ENCODE measurements at places on chromosomes 16 and 17.

GRCh38 chr17:74808714-74809430 lies 32.7 kb upstream of the NAT9 start:
- DNase-seq = no peak

DNA sequence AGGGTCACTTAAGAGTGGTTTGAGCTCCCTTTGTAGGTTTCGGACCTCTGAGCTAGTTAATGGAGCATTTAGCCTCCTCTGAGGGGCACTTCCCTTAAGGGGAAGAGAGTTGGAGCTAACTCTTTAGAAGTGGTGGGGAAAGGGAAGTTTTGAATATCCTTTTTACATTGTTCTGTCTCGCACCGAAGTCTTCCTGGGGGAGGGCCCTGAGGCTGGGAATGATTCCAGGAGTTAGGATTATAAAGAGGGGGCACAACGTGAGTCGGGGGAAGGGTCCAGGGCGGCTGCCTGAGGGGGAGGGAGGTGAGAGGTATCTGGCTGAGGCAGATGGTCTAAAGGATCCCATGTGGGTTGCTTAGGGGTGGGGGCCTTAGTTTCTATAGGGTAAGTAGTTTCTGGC lies 32.3 kb downstream of the SEC14L1 start:
- no peak for DNase-seq

- no peak for DNase-seq
Measured at GRCh38 chr16:27597361-27597760, 47.4 kb downstream of the KATNIP start.

DNA sequence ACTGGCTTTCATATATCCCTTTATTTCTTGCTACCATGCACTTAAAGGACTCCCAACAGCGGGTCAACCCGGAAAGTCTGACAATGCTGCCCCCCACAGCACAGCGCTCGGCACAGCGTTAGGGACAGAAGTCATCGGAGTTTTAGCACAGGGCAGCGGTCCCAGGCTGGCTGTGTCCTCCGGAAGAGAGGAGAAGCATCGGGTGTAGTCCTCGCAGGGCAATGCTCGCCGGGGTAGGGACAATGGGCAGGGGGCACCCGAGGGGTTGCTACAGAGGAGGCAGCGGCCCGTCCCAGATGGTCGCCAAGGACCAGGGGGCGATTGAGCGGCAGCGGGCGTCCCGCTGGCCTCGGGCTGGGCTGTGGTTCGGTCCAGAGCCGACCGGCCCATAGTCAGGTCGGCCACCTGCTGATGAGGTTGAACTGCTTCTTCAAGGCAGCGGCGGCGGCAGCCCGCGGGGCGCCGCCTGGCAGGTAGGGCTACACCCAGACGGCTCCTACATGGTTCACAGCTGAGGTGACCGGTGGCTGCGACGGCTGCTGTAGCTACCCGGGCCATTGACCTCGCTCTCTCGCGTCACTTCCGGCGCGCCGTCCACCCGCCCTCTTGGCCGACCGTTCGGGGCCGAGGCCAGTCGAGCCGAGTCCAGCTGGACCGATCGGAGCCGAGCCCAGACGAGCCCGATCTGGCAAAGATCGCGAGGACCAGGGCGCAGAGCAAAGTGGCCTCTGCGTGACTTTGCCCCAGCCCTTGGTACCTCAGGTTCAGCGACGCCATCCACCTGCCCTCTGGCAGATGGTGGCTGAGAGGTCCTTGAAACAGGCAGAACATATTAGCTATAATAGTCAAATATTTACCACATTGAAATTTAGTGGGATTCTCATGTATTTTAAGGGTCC lies 4.7 kb upstream of the LCMT1 start:
- DNase-seq = peak; percentile 76

DNA sequence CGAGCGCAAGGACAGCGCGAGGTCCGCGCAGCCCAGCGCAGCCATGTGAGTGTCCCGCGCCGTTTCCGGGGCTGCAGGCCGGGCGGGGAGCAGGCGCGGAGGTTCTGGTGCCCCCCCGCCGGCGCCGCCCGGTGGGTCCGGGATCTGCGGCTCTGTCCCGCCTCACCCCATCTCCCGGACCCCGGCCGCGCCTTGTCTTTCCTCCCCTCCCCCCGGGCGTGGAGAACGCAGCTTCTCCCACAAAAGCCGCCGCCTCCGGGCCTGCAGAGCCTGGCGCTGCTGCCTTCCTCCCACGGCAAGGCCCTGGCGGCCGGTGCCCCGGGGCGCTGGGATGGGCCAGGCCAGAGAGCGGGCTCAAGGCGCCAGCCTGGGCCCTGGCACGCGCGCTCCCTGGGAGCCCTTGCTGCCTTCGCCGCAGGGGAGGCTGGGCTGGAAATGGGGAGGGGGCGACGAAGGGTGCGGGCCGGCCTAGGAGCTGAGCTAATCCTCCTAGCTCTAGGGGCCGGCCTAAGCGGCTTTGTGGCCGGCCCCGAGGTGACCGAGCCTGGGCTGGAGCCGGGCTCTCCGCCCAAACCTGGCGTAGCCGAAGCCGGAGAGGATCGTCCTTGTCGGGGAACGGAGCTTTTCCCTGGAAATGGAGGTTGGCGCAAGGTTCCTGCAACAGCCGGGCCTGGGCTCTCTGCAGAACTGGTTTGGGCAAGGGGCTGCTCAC lies 397 bp downstream of the RIPOR1 start:
- peak; percentile 26 for DNase-seq

GRCh38 chr16:86379505-86379846 lies 130.9 kb upstream of the FOXF1 start:
- DNase-seq = no peak

DNA sequence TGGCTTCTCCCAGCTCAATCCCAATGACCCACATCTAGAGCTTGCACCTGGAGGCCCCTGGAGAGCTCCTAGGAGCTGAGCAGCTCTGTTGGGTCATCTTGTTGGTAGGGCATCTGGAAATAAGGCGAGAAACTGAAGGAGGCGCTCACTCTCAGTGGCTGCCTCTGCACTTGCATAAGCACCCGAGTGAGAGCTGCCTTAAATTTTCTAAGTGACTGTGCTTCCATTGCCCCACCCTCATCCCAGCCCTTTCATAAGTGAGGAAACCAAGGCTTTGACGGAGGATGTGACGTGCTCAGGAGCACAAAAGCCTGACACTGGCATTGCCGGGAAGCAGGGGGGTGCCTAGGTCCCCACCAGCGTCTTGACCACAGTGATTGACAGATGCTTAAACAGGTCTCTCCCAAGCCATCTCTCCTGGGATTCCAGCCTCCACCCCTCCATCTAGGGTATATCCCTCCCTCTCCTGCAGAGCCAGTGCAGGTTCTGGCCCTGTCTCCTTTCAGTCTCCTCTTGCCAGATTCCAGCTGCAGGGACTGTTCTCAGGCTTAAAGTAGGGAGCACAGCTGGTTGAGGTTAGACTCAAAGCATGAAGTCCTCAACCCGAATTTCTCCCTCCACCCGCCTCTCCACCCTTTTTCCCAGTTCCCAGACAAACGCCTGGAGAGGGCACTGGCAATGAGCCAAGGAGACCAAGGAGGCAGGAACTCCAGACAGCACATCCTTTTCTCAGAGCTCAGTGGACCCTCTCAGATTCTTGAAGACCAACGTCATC lies 113.7 kb downstream of the IRX5 start:
- no peak for DNase-seq

GRCh38 chr16:81116285-81116684 lies 20.1 kb upstream of the GCSH start:
- no peak for DNase-seq

DNA sequence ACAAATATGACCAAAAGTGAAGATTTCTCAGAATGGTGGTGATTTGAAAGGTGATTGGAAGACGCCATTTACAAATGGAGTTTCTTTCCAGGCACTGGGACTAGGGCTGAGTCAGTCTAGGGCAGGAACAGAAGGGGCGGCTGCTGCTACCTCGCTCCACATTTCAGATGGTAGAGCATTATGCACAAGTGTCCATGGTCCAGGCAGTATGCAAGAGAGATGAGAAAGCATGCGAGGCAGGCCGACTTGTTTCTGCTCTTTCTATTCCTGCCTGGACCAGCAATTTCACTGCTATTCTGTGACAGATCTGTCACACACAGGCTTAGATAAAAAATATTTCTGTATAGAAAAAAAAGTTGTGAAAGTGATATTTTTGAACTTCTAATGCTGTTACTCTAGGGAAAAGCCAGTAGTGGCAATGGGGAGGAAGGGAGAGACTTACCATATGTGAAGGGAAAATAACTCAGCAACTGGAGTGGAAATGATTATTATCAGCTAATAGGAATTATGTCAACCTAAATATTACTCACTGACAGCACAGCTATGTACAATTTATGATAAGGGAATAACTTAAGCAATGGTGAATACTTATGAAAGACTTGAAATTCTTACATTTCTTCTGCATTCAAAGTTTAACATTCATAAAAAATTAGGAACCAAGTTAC lies 134.7 kb upstream of the NETO2 start:
- no peak for DNase-seq

- DNase-seq = peak; percentile 20
Measured at GRCh38 chr17:19867079-19867328, 732 bp downstream of the ULK2 start.

- DNase-seq = no peak
Measured at GRCh38 chr17:79732804-79733691, 2.3 kb downstream of the ENPP7 start.

DNA sequence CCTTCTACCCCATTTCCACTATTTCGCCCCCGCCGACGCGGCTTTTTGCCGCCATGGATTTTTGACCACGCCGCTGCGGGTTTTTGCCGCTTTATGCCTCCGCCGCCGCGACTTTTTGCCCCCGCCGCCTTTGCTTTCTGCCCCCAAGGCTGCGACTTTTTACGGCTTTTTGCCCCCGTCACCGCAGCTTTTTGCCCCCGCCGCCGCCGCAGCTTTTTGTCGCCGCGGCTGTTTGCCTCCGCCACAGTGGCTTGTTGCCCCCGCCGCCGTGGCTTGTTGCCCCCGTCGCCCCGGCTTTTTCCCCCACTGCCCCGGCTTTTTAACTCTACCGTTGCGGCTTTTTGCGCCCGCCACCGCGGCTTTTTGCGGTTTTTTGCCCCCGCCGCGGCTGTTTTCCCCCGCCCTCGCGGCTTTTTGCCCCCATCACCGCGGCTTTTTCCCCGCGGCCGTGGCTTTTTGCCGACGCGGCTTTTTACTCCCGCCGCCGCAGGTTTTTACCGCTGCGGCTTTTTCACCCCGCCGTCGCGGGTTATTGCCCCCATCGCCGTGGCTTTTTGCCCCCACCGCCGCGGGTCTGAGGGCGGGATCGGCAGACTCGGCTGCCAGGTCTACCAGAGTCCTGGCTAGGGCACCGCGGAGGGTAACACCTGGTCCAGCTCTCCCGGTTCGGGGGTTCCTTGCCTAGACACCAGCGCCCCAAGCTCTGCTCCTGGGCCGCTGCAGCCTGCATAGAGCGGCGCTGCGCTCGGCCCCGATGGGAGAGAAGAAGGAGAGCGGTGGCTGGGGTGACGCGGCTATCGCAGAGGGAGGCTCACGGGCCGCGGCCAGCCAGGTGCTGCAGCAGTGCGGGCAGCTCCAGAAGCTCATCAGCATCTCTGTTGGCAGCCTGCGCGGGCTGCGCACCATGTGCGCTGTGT lies 562.7 kb upstream of the WSB1 start:
- no peak for DNase-seq

DNA sequence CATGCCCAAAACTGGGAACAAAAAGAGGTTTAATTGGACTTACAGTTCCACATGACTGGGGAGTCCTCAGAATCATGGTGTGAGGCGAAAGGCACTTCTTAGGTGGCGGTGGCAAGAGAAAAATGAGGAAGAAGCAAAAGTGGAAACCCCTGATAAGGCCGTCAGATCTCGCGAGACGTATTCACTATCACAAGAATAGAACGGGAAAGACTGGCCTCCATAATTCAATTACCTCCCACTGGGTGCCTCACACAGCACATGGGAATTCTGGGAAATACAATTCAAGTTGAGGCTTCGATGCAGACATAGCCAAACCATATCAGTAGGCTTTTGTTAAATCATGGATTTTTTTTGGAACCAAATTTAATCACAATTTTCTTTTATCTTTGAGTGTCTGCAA lies 24.4 kb downstream of the RBL2 start:
- DNase-seq = no peak

GRCh38 chr16:21663889-21664647 lies at the start of gene OTOA:
Gene OTOA, plus strand, starts transcription at chr16:21663968. Its CDS starts 14,547 bp downstream, at chr16:21678515.
- no peak for DNase-seq

DNA sequence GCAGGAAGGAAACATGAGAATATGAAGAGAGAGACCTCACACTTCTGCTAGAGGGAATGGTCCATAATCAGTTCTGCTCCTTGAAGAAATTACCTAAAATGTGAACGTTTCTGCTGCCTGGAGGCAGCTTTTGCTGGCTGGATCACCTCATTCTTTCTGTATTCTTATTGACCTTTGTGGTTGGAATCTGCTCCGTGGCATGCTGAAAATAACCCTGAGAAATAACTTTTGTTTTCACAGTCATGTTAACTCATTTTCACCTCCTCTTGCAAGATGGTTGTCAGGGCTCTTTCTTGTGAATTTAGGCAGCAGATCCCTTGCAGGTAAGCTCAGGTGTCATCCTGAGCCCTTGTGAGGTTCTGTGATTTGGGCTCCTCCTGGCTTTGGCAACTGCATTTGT lies 70.2 kb downstream of the IRF8 start:
- DNase-seq = no peak

DNA sequence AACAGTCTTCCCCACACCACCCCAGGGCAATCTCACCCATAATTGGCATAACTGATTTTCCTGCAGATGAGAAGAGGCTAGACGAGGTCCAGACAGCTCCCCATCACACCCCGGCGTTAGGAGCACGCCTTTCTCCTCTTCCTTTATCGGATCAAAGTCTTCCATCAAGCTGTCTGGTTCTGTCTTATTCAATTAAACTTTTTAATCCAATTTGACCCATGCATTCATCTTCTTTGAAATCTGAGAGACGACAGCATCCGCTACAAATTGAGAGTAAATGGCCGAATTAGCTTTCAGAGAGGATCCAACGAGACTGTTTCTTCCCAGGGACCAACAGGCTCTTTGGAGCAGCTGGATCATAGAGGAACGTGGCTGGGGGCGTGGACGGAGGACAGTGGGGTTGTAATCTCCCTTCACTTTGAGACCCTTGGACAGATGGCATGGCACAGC lies 44.4 kb upstream of the GPRC5B start:
- no peak for DNase-seq

DNA sequence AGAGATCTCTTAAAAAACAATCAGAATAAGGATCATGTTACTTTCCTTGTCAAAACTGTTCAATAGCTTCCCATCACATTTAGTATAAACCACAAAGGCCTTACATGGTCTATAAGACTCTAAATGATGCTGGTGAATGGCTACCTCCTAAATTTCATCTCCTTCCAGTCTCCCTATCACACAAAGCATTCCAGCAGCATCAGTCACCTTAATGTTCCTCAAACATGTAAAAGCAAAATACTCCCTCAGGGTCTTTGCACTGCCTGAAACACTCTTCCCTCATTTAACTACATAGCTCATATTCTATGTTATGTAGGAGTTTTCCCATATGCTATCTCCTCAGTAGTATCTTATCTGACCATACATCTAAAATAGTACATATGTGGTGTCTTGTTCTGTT lies 53.5 kb upstream of the INTS2 start:
- no peak for DNase-seq

- peak; percentile 96 for DNase-seq
Measured at GRCh38 chr16:4350787-4351659, at the start of gene PAM16. Gene PAM16, minus strand, starts transcription at chr16:4351321. Its CDS starts 87 bp downstream, at chr16:4351234.

GRCh38 chr16:80120899-80121521 lies 419.8 kb upstream of the DYNLRB2 start:
- no peak for DNase-seq

- DNase-seq = no peak
Measured at GRCh38 chr17:10729334-10730193, at the start of gene TMEM220. Gene TMEM220, minus strand, starts transcription at chr17:10730023. Its CDS starts 172 bp downstream, at chr17:10729851.
